ENCODE measurements at places on chromosomes 4 and X.

GRCh38 chr4:160795216-160795615 lies 1368.6 kb downstream of the FSTL5 start:
- no peak for DNase-seq

DNA sequence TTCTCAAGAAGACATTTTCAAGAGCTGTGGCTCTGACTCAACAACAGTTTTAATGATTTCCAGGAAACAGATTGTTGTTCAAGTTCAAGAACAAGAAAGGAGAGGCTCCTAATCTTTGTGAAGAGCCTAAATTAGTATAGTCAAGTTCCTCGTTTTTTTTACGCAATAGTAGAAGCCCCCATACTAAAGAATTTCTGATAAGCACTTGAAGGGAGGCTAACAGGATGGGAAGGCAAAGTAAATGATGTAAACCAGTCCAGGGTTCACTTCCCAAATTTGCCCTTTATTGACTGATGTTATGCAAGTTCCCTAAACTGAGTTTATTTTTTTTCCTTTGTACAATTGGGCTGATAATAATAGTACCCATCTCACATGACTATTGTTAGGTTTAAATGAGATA lies 178.2 kb downstream of the RTL9 start:
- DNase-seq: no peak

DNA sequence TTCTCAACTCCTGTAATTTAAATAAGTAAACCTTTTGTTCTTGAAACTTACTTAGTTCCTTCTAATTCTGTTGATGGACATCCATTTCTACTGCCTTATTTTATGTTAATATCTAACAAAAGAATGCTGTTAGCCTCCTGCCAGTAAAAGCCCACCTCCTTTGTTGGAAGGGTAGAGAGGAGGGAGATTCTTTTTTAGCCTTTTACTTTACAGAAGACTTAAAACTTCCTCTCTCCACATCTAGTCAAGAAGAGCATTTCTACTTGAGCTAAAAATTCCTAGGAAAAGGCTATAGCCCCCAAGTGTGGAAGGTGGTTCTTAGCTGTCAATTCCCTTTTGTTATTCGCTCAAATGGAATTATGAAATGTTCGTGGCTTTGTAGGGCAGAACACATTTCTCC lies 118.7 kb downstream of the ZIC3 start:
- no peak for DNase-seq

DNA sequence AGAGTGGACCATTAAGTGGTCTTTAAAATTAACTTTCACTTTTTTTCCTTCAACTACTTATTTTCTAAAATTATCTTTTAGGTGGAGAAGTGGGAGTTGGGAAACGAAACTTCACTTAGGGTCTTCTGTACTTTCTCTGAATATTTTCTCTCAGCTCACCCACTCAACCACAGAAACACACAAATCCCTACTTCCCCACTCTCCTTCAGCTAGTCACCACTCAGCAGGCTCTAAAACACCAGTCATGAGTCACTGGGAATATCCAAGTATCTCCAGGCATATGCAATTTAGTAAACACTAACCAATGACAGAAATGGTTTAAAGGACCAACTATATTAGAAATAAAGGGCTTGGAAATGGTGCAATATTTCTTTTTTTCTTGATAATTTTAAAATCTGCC lies 153.0 kb upstream of the RPS6KA6 start:
- DNase-seq: no peak

DNA sequence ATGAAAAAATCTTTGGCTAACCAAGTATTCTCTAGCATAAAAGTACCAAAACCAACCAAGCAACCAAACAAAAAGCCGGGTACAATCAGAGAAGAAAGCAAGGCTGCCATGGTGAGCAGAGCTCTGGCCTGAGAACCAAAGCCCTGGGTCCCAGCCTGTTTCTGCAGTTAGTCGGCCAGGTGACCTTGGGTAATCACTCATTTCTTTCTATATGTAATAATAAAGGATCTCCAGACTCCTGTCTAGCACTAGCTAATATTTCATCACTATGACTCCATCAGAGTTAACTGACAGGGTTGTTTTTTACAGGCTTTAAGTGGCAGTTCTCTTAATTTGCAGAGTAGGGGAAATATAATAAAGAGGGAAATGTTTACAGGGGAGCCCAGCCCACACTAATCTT lies 34.0 kb upstream of the RASGEF1B start:
- DNase-seq: no peak

GRCh38 chr4:55524844-55525571 lies 21.7 kb downstream of the CLOCK start:
- no peak for DNase-seq

DNA sequence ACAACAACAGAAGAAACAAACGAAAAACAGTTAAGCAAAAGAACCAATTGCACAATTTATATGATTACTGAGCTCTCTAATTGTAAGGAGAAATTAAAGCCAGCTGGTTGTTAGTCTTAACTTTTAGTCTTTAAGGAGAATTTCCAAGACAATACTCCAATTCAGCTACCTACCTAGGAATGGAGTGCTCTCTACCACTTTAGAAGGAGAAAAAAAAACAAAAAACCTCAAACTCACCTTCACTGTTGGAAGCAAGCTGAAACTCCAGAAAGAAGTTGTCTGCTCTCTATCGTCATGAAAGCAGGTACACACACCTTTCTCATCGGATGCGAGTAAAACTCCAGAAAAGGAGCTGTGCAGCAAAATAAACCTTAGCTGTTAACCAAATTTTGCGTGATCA lies 86.1 kb upstream of the NPY2R start:
- DNase-seq: no peak

DNA sequence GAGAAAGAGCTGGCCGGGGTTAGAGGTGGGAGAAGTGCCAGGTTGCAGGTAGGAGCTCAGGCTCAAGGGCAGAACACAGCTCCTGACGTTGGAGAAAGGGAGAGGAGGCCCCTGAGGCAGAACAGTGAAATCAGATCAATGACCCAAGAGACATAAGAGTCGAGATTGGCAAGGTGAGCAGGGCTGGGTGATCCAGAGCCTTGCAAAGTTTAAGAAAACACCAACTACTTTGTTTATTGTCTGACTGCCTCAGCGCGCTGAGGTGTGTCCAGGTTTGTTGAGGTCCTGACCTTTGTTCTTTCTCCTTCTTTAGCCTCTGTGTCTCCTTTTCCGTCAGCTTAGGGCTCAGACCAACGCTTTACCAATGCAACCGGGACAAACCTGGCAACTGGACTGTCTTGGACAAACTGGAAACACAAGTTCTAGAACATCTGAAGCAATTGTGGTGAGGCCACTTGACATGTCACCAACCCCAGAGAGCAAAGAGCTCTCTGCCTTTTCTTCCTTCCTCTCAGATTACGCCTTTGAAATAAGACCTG lies 28.3 kb downstream of the CHRNA9 start:
- DNase-seq: no peak
